Brain microvascular endothelial cell (primary cell): ENCODE measurements at places on chromosomes 16 and 17.

DNA sequence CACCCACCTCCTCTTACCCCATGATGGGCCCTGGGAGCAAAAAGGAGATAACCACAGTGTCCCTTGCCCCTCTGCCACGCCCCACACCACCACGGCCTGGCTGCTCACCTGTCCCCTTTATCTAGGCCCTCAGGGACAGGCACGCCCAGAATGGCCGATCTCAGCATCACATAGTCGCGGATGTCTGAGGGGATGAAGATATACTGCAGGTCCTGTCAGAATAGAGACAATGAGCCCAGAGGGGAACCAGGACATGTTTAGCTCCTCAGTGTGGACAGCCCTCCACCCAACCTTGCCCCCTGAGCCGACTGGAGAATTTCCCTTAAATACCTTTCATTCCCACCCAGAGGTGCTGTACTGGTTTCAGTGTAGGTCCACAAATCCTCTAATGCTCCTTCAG, 15.2 kb downstream of the ST6GALNAC2 start:
- DNase-seq = no peak

DNA sequence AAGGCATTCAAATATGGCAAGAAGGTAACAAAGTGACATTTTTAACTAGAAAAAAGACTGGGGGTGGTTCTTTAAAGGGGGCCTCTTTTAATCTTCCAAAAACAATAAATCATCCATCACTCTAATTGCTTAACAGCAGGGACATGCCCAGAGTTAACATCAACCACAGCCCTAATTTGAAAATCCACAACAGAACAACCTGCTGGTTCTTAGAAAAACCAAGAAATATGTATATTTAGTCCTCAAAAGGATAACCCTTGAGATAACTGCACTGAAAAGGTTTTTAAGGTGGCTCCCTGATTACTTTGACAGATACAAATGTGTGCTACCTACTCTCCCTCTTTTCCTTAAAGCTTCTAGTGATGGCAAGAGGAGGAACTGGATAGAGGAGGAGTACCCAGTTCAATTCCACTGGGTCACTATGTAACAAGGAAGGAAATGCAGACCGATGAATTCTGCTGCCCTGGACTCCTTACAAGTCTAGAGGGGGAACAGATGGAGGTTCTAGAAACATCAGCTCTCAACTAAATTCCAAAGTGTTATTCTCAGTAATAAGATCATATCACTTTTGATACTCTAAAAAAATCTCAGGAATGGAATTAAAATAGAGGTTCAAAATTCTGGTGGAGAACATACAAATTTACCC, 54.3 kb downstream of the N4BP1 start:
- DNase-seq = no peak

GRCh38 chr17:57927048-57927723, 28.0 kb downstream of the CUEDC1 start:
- peak; percentile 30 for DNase-seq

DNA sequence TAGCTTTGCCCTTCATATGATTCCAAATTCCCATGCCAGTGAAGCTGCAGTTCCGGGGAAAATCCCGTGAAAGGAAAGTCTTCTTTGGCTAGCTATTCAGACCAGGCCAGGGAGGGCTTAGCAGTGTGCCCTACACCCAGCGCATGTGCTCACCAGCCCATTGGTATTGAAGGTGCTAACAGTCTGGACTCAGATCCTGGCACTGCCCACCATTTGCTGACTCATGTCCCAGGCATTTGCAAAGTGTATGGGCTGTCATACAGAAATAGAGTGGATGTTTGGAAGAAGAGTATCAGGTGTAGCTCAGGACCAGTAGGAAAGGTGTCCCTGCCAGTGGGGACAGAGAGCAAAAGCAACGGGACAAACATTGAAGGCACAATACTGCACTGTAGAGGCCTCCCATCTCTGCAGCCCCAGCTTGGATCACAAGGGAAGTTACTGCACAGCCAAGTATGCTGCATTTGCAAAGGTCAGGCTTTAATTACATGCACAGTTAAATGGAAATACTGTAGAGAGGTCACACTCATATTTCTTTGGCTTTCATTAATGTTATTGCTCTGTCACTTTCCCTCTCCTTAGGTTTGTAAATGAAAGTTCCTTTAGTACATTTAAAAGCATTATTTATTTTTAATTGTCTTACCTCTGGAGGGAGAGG, 220.0 kb downstream of the IRX3 start:
- no peak for DNase-seq

GRCh38 chr16:77551357-77551756, 116.5 kb upstream of the ADAMTS18 start:
- DNase-seq = peak; percentile 32

- no peak for DNase-seq
Measured at GRCh38 chr16:1825864-1826690, 548 bp downstream of the HAGH start.

DNA sequence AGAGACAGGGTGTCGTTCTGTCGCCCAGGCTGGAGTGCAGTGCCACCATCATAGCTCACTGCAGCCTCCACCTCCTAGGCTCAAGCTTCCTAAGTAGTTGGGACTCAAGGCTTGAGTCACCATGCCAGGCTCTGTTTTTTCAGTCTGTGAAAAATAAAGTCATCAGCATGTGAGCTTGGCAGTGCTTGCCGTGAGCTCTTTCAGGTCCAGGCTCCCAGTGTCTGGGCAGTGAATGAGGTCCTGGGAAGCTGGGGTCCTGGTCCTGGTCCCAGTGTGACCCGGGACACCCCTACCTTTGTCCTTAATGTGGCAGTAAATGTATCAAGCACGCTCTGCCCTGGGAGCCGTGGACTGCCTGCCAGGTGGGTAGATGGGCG, 22.9 kb upstream of the RPL13 start:
- DNase-seq = no peak

DNA sequence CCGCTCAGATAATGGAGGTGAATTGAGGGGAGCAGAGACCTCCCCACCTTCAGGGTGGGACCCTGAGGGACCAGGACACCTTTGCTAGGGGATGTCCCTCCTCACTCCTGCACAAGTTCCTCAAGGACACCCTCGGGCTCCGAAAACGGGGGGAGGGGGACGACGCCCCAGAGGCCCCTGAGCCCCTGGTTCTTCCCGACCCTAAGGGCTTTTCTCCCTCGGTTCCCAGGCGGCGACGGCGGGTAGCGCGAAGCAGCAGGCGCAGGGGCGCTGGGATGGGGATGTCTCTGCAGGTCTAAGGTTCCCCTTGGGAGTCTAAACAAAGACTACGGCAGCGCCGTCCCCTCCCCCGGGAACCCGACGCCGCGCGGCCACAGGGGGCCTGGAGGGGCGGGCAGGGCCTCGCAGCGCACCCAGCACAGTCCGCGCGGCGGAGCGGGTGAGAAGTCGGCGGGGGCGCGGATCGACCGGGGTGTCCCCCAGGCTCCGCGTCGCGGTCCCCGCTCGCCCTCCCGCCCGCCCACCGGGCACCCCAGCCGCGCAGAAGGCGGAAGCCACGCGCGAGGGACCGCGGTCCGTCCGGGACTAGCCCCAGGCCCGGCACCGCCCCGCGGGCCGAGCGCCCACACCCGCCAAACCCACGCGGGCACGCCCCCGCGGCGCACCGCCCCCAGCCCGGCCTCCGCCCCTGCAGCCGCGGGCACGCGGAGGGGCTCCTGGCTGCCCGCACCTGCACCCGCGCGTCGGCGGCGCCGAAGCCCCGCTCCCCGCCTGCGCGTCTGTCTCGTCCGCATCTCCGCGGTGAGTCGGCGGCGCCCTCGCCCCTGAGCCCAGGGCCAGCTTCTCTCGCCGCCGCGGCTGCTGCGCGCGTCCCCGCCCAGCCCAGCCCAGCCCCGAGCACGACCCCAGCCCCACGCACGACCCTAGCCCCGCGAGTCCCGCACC, 36.7 kb upstream of the NDRG4 start:
- no peak for DNase-seq

- peak; percentile 26 for DNase-seq
Measured at GRCh38 chr16:2874912-2875362, 8.1 kb upstream of the FLYWCH2 start.

- DNase-seq = no peak
Measured at GRCh38 chr16:47230296-47230695, 86.6 kb upstream of the NETO2 start.

DNA sequence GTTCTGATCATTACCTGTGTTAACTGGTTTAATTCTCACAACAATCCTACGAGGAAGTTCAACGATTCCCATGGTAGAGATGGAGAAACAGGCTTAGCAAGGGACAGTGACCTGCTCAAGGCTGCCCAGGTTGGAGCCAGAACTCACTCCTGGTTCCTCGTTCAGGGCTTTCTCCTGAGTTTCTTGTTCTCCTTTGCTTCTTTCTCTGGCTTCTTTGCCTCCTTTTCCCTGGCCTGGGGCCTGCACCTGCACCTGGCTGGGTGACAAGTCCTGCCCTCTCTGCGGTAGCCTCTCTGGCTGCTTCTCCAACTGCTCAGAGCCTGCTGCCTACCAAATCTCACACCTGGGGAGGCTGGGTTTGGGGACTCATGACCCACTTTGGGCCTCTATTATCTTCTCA, 2.8 kb downstream of the CCL22 start:
- DNase-seq = no peak

GRCh38 chr17:48432820-48433775, 3.1 kb upstream of the SKAP1 start:
- DNase-seq = no peak

DNA sequence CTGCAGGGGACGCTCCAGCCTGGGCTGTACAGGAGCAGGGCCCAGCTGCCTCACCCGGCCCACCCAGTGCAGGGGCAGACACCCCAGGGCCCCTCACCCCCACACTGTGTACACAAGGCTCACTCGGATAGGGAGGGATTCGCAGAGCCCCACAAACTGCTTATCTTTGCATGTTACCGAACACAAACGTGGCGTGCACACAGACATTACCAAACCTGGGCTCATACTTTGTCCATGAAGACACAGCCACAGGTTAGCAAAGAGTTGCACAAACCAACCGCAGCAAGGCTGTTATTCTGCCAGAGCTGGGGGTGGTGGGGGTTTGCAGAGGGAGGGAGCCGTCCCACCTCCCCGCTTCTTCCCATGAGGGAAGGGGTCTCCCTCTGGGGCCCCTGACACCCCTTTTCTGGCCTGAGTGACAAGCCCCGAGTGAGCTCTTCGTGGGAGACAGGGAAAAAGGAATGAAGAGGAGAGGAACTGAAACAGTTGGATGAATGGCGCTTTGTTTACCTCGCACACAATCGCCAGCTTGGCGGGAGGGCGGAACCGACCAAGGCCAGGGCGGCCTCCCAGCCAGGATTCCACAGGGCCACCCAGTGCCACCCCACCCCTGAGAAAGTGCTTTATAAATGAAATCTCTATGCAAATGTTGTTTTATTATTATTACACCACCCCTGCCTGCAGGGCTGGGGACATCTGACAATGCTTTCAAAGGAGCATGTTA, 434 bp upstream of the CPSF4L start:
- no peak for DNase-seq

GRCh38 chr17:40023590-40024292, 8.5 kb downstream of the CSF3 start:
- DNase-seq = no peak

GRCh38 chr16:51592001-51592501, 441.0 kb upstream of the SALL1 start:
- no peak for DNase-seq

DNA sequence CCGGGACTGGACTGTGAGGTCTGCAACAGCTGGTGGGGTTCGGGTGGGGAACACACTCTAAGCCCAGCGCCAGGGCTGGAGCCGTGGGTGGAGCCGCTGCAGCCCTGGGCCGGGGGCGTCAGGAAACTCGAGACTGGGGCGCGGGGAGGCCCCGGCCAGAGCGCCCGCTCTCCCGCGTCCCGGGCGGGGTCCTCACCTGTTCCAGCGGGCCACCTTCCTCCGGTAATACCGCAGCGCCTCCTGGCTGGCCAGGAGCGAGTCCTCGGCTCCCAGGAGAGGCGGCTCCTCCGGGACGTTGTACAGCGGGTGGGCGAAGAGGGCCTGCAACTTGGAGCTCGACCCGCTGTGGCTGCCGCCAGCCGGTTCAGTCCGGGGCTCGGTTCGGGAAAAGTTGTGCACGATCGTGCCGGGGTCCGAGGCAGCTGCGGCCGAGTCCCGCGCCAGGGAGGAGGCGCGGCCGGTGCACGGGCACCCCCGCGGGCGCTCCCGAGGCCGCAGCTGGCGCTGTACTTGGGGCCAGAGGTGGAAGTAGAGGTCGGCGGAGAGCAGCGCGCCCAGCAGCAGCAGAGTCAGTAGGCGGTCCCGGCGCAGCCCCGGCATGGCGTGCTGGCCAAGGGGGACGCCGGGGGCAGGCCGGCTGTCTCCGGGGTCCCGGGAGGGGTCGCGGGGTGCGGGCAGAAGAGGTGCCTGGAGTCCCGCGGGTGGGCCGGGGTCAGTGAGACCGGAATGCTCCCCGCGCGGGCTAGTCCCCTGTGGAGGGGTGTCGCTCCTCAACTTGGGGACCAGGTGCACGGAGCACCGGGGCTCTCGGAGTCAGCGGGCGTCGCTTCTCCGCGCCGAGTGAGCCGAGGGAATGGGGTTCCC, 868 bp downstream of the FAM20A start:
- no peak for DNase-seq

DNA sequence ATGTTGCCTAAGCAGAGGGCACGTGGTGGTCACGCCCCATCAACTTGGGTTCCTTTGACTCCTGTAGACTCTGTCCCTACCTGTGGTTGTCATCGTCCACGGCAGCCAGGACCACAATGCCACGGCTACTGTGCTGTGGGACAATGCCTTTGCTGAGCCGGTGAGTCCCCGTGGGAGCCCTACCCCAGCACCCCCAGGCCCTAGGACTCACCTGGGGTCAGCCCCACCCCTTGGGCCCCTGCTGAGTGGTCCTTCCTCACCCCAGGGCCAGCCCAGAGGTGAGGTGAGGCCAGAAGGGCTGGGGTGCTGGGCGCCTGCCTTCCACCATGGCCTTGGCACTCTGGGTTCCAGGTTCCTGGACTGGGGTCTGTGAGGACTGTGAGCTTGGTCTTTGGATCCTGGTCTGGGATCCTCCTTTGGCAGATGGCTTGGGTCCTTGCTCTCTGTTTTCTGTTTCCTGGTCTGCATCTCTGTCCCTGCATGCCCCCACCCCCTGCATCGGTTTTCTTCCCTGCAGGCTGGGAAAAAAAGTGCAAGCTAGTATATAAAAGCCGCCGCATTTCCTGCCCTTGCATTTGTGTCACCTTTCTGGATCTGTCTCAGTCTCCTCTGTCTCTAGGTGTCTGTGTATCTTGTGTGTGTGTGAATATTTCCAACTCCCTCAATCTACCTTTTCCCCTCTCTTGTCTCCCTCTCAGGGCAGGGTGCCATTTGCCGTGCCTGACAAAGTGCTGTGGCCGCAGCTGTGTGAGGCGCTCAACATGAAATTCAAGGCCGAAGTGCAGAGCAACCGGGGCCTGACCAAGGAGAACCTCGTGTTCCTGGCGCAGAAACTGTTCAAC, 17.5 kb downstream of the STAT5A start:
- no peak for DNase-seq

DNA sequence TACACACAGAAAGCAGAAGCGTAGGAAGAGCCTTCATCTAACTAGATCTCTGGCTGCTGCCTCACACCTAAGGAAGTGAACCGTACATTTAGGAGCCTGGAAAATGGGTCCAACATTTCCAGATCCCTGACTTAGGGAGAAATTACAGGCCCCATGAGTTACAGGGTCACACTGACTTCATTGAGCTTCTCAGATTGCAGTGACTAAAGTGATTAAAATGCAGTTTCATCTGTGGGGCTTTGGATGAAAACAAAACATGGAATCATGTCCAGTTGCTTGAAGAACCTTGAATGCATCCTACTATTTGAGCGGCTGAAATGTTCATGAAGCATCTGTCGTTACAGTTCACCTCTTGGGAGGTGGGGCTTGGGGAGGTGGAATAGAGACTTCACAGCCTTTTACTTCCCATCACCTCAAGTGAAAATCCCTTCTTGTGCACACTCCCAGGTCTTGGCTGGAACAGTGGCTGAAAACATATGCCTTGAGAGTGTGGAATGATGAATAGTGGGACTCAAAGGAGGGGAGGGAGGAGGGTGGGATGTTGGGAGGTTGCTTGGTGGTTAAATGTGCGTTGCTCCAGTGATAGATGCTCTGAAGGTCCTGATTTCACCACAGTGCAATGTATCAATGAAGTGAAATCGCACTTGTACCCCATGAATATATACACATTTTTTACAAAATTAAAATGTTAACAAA, 19.7 kb downstream of the TEKT3 start:
- DNase-seq = peak; percentile 51
